ENCODE measurements at places on chromosomes 1 and 21. TPM values are rescaled to one million over a fixed set of nuclear protein-coding genes. Genes with fewer than 3 reads are reported as not detected.

- H3K4me1 ChIP-seq: peaks cover 24% of the 10 kb centered on the region
- no peak overlapping the region for H3K27ac ChIP-seq
- no peak for DNase-seq
- H3K4me3 ChIP-seq: no peak overlapping the region
- H3K27me3 ChIP-seq: no peaks in the 10 kb centered on the region
These were observed 35.2 kb upstream of the B3GALT2 start for GRCh38 chr1:193221651-193222050.

DNA sequence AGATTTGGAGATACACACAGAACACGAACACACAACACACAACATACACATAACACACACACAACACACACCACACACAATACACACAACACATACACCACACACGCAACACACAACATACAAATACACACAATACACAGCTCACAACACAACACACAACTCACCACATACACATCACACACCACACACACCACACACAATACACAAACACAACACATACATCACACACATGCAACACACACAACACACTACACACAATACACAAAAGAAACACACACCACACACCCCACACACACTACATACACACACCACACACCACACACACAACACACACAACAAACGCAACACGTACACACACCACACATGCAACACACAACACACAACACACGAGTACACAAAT, 29.1 kb upstream of the C1orf174 start:
- peaks cover 30% of the 10 kb centered on the region for H3K27me3 ChIP-seq
- DNase-seq: no peak
- H3K27ac ChIP-seq: no peak overlapping the region
- H3K4me1 ChIP-seq: peaks cover 5% of the 10 kb centered on the region
- H3K4me3 ChIP-seq: no peak overlapping the region
- H3K36me3 ChIP-seq: no peaks in the 10 kb centered on the region

DNA sequence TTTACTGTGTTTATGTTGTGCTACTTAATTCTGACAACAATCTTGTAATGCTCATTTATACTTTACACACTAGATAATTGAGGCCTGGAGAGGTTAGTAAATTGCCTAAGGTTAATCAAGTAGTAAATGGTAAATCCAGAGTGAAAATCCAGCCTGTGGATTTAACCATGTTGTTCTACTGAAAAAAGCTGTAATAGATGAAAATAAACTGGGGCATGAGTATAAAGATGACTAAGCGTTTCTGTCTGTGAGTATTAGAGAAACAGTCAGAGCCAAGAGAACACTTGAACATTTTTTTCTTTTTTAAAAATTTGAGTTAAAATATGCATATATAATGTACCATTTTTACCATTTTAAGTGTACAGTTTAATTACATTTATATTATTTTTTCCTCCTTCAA, 47.9 kb upstream of the LEPR start:
- no peak overlapping the region for H3K4me3 ChIP-seq
- no peaks in the 10 kb centered on the region for H3K36me3 ChIP-seq
- no peak for DNase-seq
- H3K27ac ChIP-seq: no peak overlapping the region

DNA sequence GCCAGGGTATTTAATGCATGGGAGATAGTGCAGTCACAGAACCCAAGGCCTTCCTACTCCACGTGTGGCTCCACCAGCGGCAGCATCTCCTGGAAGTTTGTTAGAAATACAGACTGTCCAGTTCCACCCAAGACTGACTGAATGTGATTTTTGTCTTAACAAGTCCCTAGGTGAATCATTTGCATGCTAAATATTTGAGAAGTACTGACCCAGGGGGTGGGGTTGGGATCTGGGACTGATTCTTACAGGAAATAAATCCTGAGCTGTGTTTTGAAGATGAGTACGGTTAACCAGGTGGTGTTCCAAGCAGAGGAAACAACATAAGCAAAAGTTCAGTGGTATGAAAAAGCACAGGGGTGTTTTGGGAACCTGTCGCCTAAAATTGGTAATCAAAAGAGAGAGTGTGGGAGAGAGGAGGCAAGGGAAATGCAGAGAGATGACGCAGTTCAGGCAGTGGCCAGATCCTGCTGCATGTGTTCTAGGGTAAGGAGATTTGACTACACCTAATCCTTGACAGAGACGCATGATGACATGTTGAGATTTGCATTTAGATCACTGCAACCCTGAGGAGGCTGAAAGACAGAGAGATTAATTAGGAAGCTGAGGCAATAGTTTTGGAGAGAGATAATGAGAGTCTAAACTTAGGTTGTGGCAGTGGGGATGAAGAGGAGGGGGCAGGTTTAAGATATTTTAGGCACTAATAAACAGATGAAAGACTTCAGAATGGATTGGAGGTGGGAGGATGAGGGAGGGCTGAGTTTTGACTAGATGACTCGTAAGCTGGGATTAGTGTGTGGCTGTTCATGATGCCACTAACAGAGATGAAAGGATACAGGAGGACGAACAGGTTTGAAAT, 3.7 kb upstream of the ZNF326 start:
- H3K27me3 ChIP-seq: peaks cover 3% of the 10 kb centered on the region
- no peak overlapping the region for H3K27ac ChIP-seq
- H3K4me1 ChIP-seq: peaks cover 10% of the 10 kb centered on the region
- H3K4me3 ChIP-seq: peak overlapping the region; percentile 25
- DNase-seq: no peak
- H3K36me3 ChIP-seq: no peaks in the 10 kb centered on the region

DNA sequence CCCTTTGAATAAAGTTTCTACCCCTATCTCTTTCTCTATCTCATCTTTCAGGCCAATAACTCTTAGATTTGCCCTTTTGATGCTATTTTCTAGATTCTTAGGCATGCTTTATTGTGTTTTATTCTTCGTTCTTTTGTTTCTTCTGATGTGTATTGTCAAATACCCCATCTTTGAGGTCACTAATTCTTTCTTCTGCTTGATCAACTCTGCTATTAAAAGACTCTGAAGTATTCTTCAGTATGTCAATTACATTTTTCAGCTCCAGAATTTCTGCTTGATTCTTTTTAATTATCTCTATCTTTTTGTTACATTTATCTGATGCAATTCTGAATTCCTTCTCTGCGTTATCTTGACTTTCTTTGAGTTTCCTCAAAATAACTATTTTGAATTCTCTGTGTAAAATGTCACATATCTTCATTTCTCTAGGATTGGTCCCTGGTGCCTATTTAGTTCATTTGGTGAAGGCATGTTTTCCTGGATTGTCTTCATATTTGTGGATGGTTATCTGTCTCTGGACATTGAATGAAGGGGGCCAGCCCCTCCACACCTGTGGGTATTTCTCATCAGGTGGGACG, 11.2 kb upstream of the CYP2J2 start:
- H3K27ac ChIP-seq: no peak overlapping the region
- no peak overlapping the region for H3K4me3 ChIP-seq
- no peaks in the 10 kb centered on the region for H3K4me1 ChIP-seq
- no peaks in the 10 kb centered on the region for H3K36me3 ChIP-seq
- H3K27me3 ChIP-seq: peaks cover 5% of the 10 kb centered on the region

DNA sequence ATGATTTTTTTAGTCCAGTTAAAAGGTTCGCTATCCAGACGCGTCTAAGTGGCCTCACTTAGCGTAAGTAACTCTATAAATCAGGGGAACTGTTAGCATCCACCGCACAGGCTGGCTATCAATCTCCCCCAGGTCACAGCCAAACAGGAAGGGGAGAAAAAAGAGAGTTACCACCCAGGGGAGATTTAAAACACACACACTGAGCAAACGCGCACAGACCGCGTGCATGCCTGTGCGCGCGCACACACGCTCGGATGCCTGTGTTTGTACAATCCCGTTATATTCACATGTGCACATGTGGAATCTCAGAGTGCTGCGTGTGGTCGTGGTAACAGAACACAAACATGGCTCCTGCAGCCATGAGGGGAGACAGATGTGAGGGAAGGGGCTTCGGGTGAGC, 125.4 kb downstream of the CASZ1 start:
- H3K4me1 ChIP-seq: peaks cover 21% of the 10 kb centered on the region
- H3K4me3 ChIP-seq: no peak overlapping the region
- no peak for DNase-seq

- peaks cover 20% of the 10 kb centered on the region for H3K36me3 ChIP-seq
- H3K27ac ChIP-seq: no peak overlapping the region
- peaks cover 33% of the 10 kb centered on the region for H3K4me1 ChIP-seq
- DNase-seq: no peak
- no peak overlapping the region for H3K4me3 ChIP-seq
These were observed 225.5 kb downstream of the TPR start for GRCh38 chr1:186149591-186149990.

GRCh38 chr1:203202431-203203245, 16.1 kb upstream of the CHI3L1 start:
- no peaks in the 10 kb centered on the region for H3K36me3 ChIP-seq
- H3K27ac ChIP-seq: no peak overlapping the region
- no peak for DNase-seq
- no peaks in the 10 kb centered on the region for H3K4me1 ChIP-seq

DNA sequence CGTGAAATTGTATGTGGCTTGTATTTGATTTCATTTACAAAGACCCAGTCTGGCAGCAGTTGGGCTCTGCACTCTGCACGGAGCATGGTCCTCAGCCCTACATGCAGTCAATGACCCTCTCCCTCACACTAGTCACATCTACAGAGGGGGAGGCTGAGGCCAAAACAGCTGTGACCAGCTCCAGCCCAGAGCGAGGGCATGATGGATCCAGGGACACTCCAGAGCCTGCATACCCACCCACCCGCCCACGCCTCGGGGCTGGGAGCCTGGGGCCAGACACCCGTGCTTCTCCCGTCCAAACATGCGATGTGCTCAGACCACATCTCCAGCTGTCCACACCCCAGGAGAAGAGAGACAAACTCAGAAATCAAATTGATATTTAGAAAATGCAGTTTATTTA, 14.0 kb upstream of the PRDM16 start:
- H3K36me3 ChIP-seq: peaks cover 3% of the 10 kb centered on the region
- no peak overlapping the region for H3K4me3 ChIP-seq
- H3K27me3 ChIP-seq: peaks cover 89% of the 10 kb centered on the region

GRCh38 chr21:19261731-19262376, 858.3 kb upstream of the TMPRSS15 start:
- peak overlapping the region; percentile 92 for H3K27ac ChIP-seq
- DNase-seq: no peak
- no peak overlapping the region for H3K4me3 ChIP-seq
- H3K4me1 ChIP-seq: peaks cover 31% of the 10 kb centered on the region
- no peaks in the 10 kb centered on the region for H3K27me3 ChIP-seq

DNA sequence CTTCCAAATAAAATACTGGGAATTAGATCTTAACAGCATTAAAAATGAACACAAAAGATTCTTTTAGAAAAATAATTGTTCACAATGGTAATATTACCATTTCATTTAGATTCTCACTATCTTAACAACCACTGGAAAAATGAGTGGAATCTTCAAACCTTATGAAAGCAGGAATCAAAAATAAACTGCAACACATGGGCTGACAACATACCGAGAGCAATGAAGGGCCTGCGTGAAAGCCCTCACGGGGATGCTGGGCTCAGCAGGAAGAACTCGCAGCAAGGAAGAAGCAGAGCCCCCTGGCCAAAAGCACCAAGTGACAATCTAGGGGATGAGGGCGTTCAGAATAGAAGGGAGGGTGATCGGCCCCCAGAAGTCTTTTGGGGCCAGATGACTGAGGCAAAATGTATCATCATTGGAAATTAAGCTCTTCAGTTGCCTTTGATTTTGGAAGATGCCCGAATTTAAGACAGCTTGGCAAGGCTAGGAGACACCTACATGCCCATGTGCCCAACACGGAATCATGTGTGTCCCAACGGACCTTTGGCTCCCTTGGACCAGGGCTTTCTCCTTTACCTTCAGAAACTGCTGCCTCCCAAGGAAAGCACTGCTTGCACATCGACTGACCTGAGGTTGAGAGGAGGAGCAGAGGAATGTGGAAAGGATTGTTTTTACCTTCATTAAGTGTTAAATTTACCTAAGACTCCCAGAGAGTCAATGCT, 103.9 kb downstream of the TGFBR3 start:
- H3K36me3 ChIP-seq: peaks cover 2% of the 10 kb centered on the region
- H3K4me3 ChIP-seq: no peak overlapping the region
- H3K4me1 ChIP-seq: peaks cover 49% of the 10 kb centered on the region
- H3K27ac ChIP-seq: no peak overlapping the region
- H3K27me3 ChIP-seq: no peaks in the 10 kb centered on the region
- DNase-seq: no peak

DNA sequence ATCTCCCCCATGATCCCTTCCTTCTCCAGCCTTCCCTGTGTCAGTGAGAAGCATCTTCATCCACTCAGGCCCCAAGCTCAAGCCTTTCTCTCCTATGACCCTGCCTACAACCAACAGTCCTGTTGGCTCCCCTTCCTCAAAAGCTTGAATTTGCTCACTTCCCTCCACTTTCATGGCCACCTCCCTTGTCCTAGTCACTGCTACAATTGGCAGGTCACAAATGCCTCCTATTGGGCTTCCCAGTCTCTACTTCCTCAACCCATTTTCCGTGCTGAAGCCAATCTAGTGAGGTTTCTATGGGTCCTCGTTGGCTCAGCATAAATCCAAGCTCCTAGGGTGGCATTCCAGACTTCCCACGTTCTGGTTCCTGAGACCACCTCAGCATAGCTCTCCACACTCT, 40.2 kb upstream of the SLC6A9 start:
- no peak overlapping the region for H3K4me3 ChIP-seq
- H3K27ac ChIP-seq: no peak overlapping the region
- H3K36me3 ChIP-seq: no peaks in the 10 kb centered on the region
- no peak for DNase-seq

DNA sequence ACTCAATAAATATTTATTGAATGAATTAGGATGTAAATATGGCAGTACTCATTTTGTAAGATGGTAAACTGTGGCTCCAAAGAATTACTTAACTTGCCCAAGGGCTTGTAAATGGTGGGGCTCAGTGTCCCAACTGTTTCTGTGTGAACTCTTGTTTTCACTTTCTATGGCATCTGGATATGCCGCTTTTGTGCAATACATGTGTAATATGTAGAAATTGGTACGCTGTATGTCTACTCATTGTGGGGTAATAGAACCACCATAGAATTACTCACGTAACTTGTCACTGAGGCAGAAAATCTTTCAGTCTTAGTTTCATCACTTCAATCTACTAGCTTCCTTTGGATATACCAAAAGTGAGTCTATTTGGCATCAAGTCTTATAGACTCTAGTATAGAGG, 977 bp downstream of the PRPF3 start:
- H3K4me1 ChIP-seq: peaks cover 16% of the 10 kb centered on the region
- H3K27ac ChIP-seq: peak overlapping the region; percentile 99
- DNase-seq: no peak
- H3K36me3 ChIP-seq: peaks cover 8% of the 10 kb centered on the region
- peak overlapping the region; percentile 100 for H3K4me3 ChIP-seq

GRCh38 chr1:208071435-208072031, 160.6 kb upstream of the CD34 start:
- H3K27ac ChIP-seq: no peak overlapping the region
- no peaks in the 10 kb centered on the region for H3K27me3 ChIP-seq
- DNase-seq: no peak
- peaks cover 48% of the 10 kb centered on the region for H3K4me1 ChIP-seq
- no peak overlapping the region for H3K4me3 ChIP-seq

PTPRU gene
- 5.1 TPM for total RNA-seq

CNKSR1 gene
- 3.6 TPM for total RNA-seq

FCGR3A gene
- total RNA-seq: not detected

SERINC2 gene
- 20.4 TPM for total RNA-seq

HOOK1 gene
- 2.1 TPM for total RNA-seq

PCP4L1 gene
- 0.20 TPM for total RNA-seq

KCNJ9 gene
- 0.11 TPM for total RNA-seq
